Thyroid gland (tissue), 4 donors: ENCODE measurements at places on chromosomes 3 and 15.
A peak's percentile ranks its signal among the peaks of the same experiment; 100 is the strongest.

DNA sequence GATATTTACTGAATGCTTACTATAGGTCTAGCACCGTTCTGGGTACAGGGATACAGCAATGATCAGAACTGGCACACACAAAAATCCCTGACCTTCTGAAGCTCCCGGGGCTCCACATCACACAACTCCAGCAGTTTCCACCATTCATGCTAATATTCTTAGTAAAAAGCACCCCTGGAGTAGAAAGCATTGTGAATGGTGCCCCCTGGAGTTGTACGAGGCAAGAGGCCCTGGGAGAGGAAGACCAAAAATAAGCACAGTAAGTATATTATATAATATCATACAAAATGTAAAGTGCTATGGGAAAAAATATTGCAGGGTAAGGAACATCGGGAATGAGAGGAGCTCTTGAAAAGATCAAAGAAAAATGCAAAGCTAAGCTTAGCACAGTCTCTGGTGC is 790 bp upstream of the SRGAP3 start:
- DNase-seq, result no peak

- peak; percentile 16 for DNase-seq
These were observed 100.2 kb downstream of the LARS2 start for GRCh38 chr3:45488591-45488990.

DNA sequence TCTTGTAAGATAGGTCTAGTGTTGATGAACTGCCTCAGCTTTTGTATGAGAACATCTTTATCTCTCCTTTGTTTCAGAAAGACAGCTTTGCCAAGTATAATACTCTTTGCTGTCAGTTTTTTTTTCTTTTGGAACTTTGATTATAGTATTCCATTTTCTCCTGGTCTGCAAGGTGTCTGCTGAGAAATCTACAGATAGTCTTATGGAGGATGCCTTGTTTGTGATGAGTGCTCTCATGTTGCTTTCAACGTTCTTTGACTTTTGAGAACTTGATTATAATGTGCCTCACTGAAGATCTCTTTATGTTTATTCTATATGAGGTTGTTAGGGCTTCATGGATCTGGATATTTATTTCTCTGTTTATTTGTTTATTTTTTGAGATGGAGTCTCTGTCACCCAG is 60.3 kb downstream of the DOCK3 start:
- DNase-seq, result no peak

GRCh38 chr3:49460188-49460890 is 9.7 kb upstream of the DAG1 start:
- no peak for DNase-seq

GRCh38 chr15:62291262-62291661 is 126.2 kb upstream of the C2CD4B start:
- no peak for DNase-seq

- DNase-seq, result no peak
These were observed 135.1 kb upstream of the ICE2 start for GRCh38 chr15:60614028-60614427.

- DNase-seq, result no peak
These were observed 43.4 kb downstream of the SEMA3G start for GRCh38 chr3:52401551-52401950.

GRCh38 chr3:90241481-90241880 is 1134.1 kb downstream of the EPHA3 start:
- no peak for DNase-seq

DNA sequence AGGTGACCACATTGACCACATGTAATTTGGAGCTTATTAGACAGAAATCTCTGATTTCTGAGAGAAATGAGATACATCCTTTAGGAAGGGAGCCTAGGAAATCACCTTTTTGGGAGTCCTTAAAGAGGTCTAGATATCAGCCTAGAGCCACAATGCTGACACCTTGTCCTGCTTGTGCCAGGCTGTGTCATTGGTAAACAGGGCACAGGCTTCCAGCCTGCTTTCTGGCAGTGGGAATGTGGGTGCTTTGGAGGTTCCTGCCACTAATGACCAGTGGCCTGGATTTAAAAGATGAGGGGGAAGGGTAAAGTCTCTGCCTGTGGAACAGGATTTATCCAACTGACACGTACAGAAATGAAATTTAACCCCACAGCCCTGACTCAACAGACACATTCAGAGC is 169.8 kb upstream of the KBTBD8 start:
- no peak for DNase-seq

- no peak for DNase-seq
These were observed 37.6 kb downstream of the OSTN start for GRCh38 chr3:191236646-191237045.

DNA sequence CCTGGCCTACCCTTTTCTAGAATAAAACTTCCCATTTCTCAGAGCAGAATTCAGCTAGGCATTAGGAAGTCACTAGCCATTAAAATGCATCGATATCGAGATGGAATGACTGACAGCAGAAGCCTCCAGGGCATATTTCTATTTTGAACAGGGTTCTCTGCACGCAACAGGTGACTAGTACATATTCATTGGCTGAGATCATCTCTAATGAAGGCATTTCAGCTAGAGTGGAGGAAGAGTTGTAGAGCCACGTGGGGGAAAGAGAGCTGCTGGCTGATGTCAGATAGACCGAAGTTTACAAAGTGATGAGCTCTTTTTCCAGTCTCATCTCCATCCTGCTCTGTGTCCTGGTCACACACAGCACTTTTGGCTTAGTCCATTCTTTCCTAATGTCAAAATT is 7.5 kb downstream of the TMEM40 start:
- no peak for DNase-seq

GRCh38 chr15:48974882-48975281 is 11.2 kb upstream of the SHC4 start:
- DNase-seq, result no peak

- no peak for DNase-seq
These were observed 189.7 kb downstream of the CDIN1 start for GRCh38 chr15:36769098-36769497.

- DNase-seq, result no peak
These were observed 41.3 kb upstream of the ROBO2 start for GRCh38 chr3:76998555-76998954.

- DNase-seq, result peak; percentile 33
These were observed 32.7 kb downstream of the FEM1B start for GRCh38 chr15:68310178-68310803.

DNA sequence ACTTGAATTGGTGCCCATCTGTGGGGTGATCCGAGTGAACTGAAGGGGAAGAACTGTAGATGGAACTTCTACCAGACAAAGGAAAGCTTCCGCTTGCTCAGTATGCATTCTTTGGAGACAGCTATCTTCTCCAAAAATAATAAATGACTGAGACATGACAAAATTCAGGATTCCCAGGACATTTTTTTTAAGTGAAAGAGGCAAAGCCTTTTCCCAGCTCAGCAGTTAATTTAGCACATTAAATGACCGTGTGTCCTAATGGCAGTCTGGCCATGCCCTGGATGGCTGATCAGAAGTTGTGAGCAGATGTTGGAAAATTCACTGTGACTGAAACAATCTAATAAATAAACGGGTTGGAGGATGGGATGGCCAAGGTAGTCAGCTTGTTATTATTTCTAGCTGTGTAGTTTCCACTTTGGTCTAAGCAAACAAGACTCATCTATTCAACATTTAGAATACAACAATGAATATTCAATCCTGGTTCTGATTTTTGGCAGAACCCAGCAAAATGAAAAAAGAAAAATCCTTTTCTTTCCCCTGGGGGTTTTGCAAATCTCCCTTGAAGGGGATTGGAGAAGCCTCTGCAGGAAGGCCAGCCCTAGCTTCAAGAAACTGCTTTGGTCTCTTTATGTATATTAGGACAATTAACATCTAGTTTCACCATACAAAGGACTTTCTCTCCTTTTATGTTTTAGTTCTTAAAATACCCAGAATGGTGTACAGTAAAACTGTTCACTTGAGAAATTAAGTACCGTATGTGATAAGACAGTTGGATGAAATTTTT is 540.9 kb upstream of the MDFIC2 start:
- no peak for DNase-seq
